Smooth muscle cell of the pulmonary artery (primary cell): ENCODE measurements at places on chromosomes 1 and 21. TPM values are rescaled to one million over a fixed set of nuclear protein-coding genes. Genes with fewer than 3 reads are reported as not detected.

LYSMD1 gene
- total RNA-seq, result 6.6 and 6.7 TPM in 2 replicates

SLC44A5 gene
- 0.85 and 2.2 TPM in 2 replicates for total RNA-seq

GALE gene
- total RNA-seq, result 12.6 and 35.3 TPM in 2 replicates

NIBAN1 gene
- 58.9 and 152 TPM in 2 replicates for total RNA-seq

OLFML3 gene
- total RNA-seq, result 24.8 and 36.4 TPM in 2 replicates

PTGFRN gene
- total RNA-seq, result 66.7 and 108 TPM in 2 replicates

MMP23B gene
- 3.8 and 8.2 TPM in 2 replicates for total RNA-seq

SH3BGR gene
- 5.3 and 6.0 TPM in 2 replicates for total RNA-seq

ATP1A2 gene
- 1.5 TPM in 2 replicates for total RNA-seq

IL10 gene
- not detected in 2 replicates for total RNA-seq

HSD3B1 gene
- not detected in 2 replicates for total RNA-seq

SAMD13 gene
- 0.36 and 0.52 TPM in 2 replicates for total RNA-seq

SH2D5 gene
- total RNA-seq, result 1.0 and 16.6 TPM in 2 replicates

SH2D2A gene
- 0.13 TPM in 1 of 2 replicates, not detected in the other for total RNA-seq

NPPA gene
- total RNA-seq, result not detected in 2 replicates

EFCAB14 gene
- 52.5 and 69.3 TPM in 2 replicates for total RNA-seq

KCNA2 gene
- total RNA-seq, result 0.07 TPM in 1 of 2 replicates, not detected in the other

TMEM79 gene
- 2.0 and 2.6 TPM in 2 replicates for total RNA-seq

DSTYK gene
- 19.0 and 21.9 TPM in 2 replicates for total RNA-seq

RGS13 gene
- total RNA-seq, result not detected in 2 replicates

GCSAML gene
- total RNA-seq, result 0.13 TPM in 1 of 2 replicates, not detected in the other

RGS7 gene
- 0.83 and 1.0 TPM in 2 replicates for total RNA-seq

CFHR2 gene
- not detected in 2 replicates for total RNA-seq

RPTN gene
- total RNA-seq, result not detected in 2 replicates

TSACC gene
- total RNA-seq, result not detected in 2 replicates

AGMAT gene
- total RNA-seq, result 0.52 and 1.5 TPM in 2 replicates

HSD11B1 gene
- 3.3 and 9.6 TPM in 2 replicates for total RNA-seq

NHLH1 gene
- total RNA-seq, result 0.07 TPM in 2 replicates

ETV3L gene
- total RNA-seq, result not detected in 2 replicates

NHLH2 gene
- not detected in 2 replicates for total RNA-seq

UBE2U gene
- not detected in 2 replicates for total RNA-seq

MFAP2 gene
- total RNA-seq, result 13.0 and 39.9 TPM in 2 replicates

SPRR5 gene
- not detected in 2 replicates for total RNA-seq

ANGPTL1 gene
- total RNA-seq, result 6.1 and 16.4 TPM in 2 replicates

USP24 gene
- total RNA-seq, result 50.6 and 58.8 TPM in 2 replicates

PGD gene
- total RNA-seq, result 78.5 and 156 TPM in 2 replicates

CATSPER4 gene
- not detected in 2 replicates for total RNA-seq

C4BPA gene
- not detected in 2 replicates for total RNA-seq

LYPLA2 gene
- total RNA-seq, result 33.0 and 38.6 TPM in 2 replicates

GRIK3 gene
- total RNA-seq, result not detected in 2 replicates

ANKRD34A gene
- 0.98 and 1.2 TPM in 2 replicates for total RNA-seq

MYOC gene
- total RNA-seq, result 0.13 TPM in 1 of 2 replicates, not detected in the other

GTF2B gene
- 27.9 and 37.4 TPM in 2 replicates for total RNA-seq

KRTAP7-1 gene
- not detected in 2 replicates for total RNA-seq

SLC1A7 gene
- 0.52 and 1.1 TPM in 2 replicates for total RNA-seq

B4GALT3 gene
- total RNA-seq, result 32.5 and 45.2 TPM in 2 replicates

CD1B gene
- total RNA-seq, result not detected in 2 replicates

RAB3B gene
- total RNA-seq, result 28.3 and 37.1 TPM in 2 replicates

CDCP2 gene
- total RNA-seq, result not detected in 2 replicates

DCDC2B gene
- not detected in 2 replicates for total RNA-seq

MRPS15 gene
- 39.2 and 41.0 TPM in 2 replicates for total RNA-seq

KCNN3 gene
- total RNA-seq, result 0.07 TPM in 2 replicates

UBASH3A gene
- total RNA-seq, result not detected in 2 replicates

CHRM3 gene
- total RNA-seq, result 0.03 and 0.13 TPM in 2 replicates

CLCNKB gene
- 0.07 TPM in 2 replicates for total RNA-seq

PRKAA2 gene
- 4.4 and 9.8 TPM in 2 replicates for total RNA-seq

TAS1R1 gene
- total RNA-seq, result 0.20 and 0.46 TPM in 2 replicates

VSIG8 gene
- total RNA-seq, result 0.07 TPM in 1 of 2 replicates, not detected in the other

PTGS2 gene
- total RNA-seq, result 59.8 and 148 TPM in 2 replicates
